ENCODE measurements at places on chromosomes 3 and 15. TPM values are rescaled to one million over a fixed set of nuclear protein-coding genes. Genes with fewer than 3 reads are reported as not detected.

The IL17RD gene
- total RNA-seq, result 0.72 TPM

The LTF gene
- total RNA-seq, result not detected

The PROK2 gene
- not detected for total RNA-seq

The CNBP gene
- total RNA-seq, result 266 TPM

The CLDN11 gene
- 245 TPM for total RNA-seq

The LRRIQ4 gene
- total RNA-seq, result not detected

Data from IMR-90 (cell line).